ENCODE measurements at places on chromosomes 11 and 22. TPM values are rescaled to one million over a fixed set of nuclear protein-coding genes. Genes with fewer than 3 reads are reported as not detected.

- H3K4me1 ChIP-seq = no peaks in the 10 kb centered on the region
- H3K27ac ChIP-seq = no peak overlapping the region
- no peak overlapping the region for H3K4me3 ChIP-seq
- no peaks in the 10 kb centered on the region for H3K27me3 ChIP-seq
- peak; percentile 40 for DNase-seq
These were observed 4.2 kb downstream of the ALDH3B1 start for GRCh38 chr11:68014157-68014946.

DNA sequence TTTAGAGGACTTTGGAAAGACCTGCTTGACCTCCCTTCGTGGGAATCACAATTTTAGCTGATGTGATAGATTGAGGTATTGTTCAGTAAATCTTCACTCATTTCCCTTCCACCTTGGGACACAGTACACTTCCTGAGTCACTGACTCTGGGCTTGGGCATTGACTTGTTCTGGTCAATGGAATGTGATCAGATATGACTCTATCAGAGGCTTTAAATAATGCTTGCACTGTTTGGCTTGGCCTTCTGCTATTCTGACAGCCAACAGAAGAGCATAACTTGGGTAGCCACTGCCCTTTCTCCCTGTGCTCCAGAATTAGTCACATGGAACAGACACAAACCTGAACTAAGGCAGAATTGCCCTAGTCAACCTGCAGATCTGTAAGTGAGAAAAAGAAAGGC lies 12.5 kb downstream of the PRR5L start:
- H3K27ac ChIP-seq = no peak overlapping the region
- H3K4me1 ChIP-seq = peaks cover 26% of the 10 kb centered on the region
- H3K4me3 ChIP-seq = no peak overlapping the region

- no peaks in the 10 kb centered on the region for H3K27me3 ChIP-seq
- no peak overlapping the region for H3K4me3 ChIP-seq
- H3K27ac ChIP-seq = peak overlapping the region; percentile 44
- peaks cover 12% of the 10 kb centered on the region for H3K36me3 ChIP-seq
- no peak for DNase-seq
- H3K4me1 ChIP-seq = peaks cover 78% of the 10 kb centered on the region
These were observed 9.7 kb downstream of the DGKZ start for GRCh38 chr11:46356924-46357482.

- H3K4me1 ChIP-seq = peaks cover 47% of the 10 kb centered on the region
- peaks cover 27% of the 10 kb centered on the region for H3K36me3 ChIP-seq
- H3K27ac ChIP-seq = peak overlapping the region; percentile 53
- no peaks in the 10 kb centered on the region for H3K27me3 ChIP-seq
- DNase-seq = no peak
- H3K4me3 ChIP-seq = peak overlapping the region; percentile 11
These were observed 59.9 kb downstream of the TRAF6 start for GRCh38 chr11:36450110-36450572.

DNA sequence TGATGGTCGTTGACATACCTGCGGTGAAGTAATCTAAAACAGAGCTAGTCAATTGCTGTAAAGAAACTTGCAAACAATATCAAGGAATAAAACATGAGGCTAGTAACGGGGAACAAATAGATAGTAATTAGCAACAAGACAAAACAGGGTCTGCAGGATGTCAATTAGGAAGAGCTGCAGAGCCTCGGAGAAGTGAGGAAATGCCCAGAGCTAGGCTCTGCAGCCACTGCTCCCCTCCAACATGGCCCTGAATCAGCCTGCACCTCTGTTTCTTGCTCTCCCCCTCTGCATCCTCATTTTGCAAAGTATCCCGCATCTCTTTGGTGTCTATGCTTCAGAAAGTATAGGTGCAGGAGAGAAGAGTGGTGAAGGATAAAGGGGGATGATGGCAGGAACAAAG lies 507.4 kb upstream of the FAT3 start:
- H3K36me3 ChIP-seq = no peaks in the 10 kb centered on the region
- no peak overlapping the region for H3K27ac ChIP-seq
- no peaks in the 10 kb centered on the region for H3K27me3 ChIP-seq
- no peaks in the 10 kb centered on the region for H3K4me1 ChIP-seq
- no peak for DNase-seq
- no peak overlapping the region for H3K4me3 ChIP-seq

- no peaks in the 10 kb centered on the region for H3K27me3 ChIP-seq
- no peak overlapping the region for H3K27ac ChIP-seq
- peak; percentile 45 for DNase-seq
These were observed 16.1 kb downstream of the ALKBH8 start for GRCh38 chr11:107549253-107549953.

- H3K27me3 ChIP-seq = no peaks in the 10 kb centered on the region
- no peak overlapping the region for H3K4me3 ChIP-seq
- H3K27ac ChIP-seq = no peak overlapping the region
- DNase-seq = no peak
These were observed 67.0 kb downstream of the MAML2 start for GRCh38 chr11:96275801-96276594.

DNA sequence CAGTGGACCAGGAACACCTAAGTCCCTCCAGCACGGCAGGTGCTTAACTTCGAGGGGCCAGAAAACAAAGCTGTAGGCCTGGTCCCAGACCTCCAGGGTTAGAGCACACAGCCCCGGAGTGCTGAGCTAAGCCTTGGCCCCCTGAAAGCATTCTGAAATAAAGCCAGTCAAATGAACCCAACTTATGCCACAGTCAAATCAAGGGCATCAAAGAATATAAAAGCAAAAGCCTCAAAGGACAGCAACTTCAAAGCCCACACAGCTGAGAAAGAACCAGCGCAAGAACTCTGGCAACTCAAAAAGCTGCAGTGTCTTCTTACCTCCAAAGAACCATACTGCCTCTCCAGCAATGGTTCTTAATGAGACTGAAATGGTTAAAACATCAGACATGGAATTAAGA lies 39.1 kb downstream of the TMEM123 start:
- peaks cover 62% of the 10 kb centered on the region for H3K36me3 ChIP-seq
- peaks cover 90% of the 10 kb centered on the region for H3K4me1 ChIP-seq

DNA sequence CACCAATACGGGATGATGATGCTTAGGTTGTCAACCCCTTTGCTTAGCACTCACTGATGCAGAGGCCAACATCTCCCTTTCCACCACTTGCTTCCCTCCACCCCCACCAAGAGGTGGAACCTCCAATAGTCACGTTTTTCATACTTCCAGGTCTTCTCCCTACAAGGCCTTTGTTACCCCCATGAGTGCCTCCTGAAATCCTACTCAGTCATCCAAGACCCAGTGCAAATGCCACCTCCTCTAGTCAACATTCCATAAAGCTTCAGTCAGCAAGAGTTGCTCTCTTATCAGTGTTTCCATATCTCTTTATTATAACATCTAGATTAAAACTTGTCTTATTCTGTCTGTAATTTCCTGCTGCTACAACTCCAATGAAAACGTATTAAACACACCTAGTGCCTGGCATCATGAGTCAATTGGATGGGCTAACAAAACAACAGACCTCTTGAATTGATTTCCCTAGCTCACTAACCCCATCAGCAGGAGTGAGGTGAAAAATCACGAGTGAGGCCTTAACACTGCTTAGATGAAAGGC lies 370.7 kb upstream of the CCDC90B start:
- no peaks in the 10 kb centered on the region for H3K36me3 ChIP-seq
- no peak for DNase-seq
- no peak overlapping the region for H3K27ac ChIP-seq
- H3K27me3 ChIP-seq = no peaks in the 10 kb centered on the region
- no peak overlapping the region for H3K4me3 ChIP-seq
- no peaks in the 10 kb centered on the region for H3K4me1 ChIP-seq

DNA sequence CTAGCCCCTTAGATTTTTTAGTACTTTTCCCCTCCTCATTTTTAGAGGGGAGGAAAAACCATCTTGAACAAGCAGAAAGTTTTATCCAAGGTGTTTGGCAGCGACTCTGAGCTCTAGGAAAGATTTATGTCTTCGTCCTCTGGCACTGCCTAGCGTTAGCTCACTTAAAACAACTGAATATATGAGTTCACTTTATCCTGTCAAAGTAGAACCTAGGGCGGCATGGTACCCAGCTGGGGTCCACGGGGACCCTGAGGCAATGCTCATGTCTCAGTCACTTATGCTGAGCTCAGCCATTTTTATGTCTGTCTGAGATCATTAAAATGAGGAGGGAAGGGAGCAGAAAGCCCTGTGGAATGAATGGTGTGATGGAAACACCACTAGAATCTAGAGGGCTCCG lies 14.2 kb upstream of the VSIG10L2 start:
- H3K27ac ChIP-seq = no peak overlapping the region
- H3K4me3 ChIP-seq = no peak overlapping the region
- H3K27me3 ChIP-seq = peaks cover 10% of the 10 kb centered on the region
- DNase-seq = no peak

- no peak for DNase-seq
- H3K27ac ChIP-seq = no peak overlapping the region
- H3K4me1 ChIP-seq = no peaks in the 10 kb centered on the region
These were observed 1005.1 kb downstream of the BRD1 start for GRCh38 chr22:48822278-48823233.

DNA sequence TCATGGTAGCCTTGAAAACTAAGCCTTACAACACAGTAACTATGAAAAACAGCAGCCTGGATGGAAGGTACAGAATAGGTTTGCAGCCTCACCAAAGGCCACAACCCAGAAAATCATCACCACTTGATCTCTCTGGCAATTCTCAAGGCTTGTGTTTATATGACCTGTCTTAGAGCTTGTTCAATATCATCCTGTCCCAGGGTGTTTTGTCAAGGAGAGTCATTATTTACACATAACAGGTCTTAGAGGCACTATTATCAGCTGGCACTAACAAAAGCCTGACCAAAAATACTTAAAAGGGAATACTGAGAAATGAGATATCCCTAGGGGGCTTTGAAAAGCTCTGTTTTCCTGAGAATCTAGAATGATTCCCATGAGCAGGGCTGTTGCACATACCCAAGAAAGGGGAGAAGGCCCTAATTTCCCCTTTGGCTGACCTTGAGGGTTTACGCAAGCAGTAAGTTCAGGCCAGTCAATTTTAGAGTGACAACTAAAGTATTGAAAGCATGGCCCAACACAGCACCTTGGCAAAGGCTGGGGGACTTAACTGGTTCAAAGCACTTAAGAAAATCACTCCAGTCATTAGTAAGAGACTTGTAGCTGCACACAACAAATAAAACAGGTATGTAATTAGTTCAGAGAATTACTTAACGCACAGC lies 7.9 kb downstream of the SC5D start:
- H3K4me1 ChIP-seq = peaks cover 29% of the 10 kb centered on the region
- H3K4me3 ChIP-seq = no peak overlapping the region
- no peak overlapping the region for H3K27ac ChIP-seq
- H3K27me3 ChIP-seq = no peaks in the 10 kb centered on the region

DNA sequence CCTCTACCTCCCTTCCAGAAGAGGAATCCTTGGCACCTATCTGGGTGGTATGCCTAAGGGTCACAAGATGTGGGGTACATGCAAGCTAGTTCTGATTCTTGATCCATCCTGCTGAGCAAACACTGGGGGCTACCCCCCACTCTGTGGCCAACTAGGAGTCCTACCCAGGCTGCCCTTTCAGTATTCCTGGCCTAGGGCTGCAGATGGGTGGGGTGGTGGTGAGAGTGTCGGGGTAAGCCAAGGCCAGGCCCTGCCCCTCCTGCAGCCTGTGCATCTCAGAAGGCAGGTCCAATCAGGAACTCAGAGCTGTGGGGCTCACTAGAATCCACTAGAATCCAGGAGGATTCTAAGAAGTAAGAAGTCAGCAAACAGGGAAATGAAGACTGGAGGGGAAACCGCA lies 10.9 kb downstream of the SSH3 start:
- H3K4me3 ChIP-seq = no peak overlapping the region
- H3K4me1 ChIP-seq = peaks cover 38% of the 10 kb centered on the region
- DNase-seq = no peak
- H3K27me3 ChIP-seq = peaks cover 3% of the 10 kb centered on the region

GRCh38 chr22:25908755-25909154 lies 166.8 kb downstream of the MYO18B start:
- H3K4me3 ChIP-seq = no peak overlapping the region
- H3K4me1 ChIP-seq = no peaks in the 10 kb centered on the region
- peaks cover 7% of the 10 kb centered on the region for H3K27me3 ChIP-seq
- no peak for DNase-seq
- no peaks in the 10 kb centered on the region for H3K36me3 ChIP-seq
- no peak overlapping the region for H3K27ac ChIP-seq

GRCh38 chr22:22168941-22169867 lies 75.4 kb upstream of the VPREB1 start:
- peaks cover 10% of the 10 kb centered on the region for H3K4me1 ChIP-seq
- no peak overlapping the region for H3K4me3 ChIP-seq
- DNase-seq = no peak
- H3K36me3 ChIP-seq = no peaks in the 10 kb centered on the region
- peaks cover 2% of the 10 kb centered on the region for H3K27me3 ChIP-seq

- H3K27ac ChIP-seq = no peak overlapping the region
- H3K4me3 ChIP-seq = no peak overlapping the region
- no peaks in the 10 kb centered on the region for H3K4me1 ChIP-seq
- H3K36me3 ChIP-seq = peaks cover 3% of the 10 kb centered on the region
- DNase-seq = no peak
These were observed 10.5 kb downstream of the ZMAT5 start for GRCh38 chr22:29756341-29756740.

GRCh38 chr11:12354750-12355545 lies 22.4 kb upstream of the PARVA start:
- H3K4me1 ChIP-seq = peaks cover 35% of the 10 kb centered on the region
- H3K27ac ChIP-seq = no peak overlapping the region
- DNase-seq = no peak

DNA sequence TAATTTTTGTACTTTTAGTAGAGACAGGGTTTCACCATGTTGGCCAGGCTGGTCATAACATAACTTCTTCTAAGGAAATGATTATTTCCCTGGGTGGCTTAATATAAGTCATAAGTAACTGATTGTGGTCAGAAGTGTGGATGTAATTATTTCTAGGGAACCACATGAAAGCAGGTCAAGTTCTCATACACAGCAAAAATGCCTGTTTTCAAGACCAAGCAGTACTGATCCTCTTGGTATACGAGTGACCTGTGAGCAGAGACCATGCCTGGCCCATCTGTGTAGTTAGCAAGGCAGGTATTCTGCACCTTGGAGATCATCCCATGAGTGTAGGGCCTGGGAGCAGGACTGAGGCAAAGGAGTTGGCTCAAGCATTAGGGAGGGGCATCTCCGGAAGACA lies 32.5 kb upstream of the NUCB2 start:
- no peak overlapping the region for H3K4me3 ChIP-seq
- H3K27me3 ChIP-seq = peaks cover 21% of the 10 kb centered on the region
- no peak for DNase-seq
- H3K36me3 ChIP-seq = no peaks in the 10 kb centered on the region

The IL10RA gene
- 79.4 TPM for total RNA-seq

The MUC5AC gene
- not detected for total RNA-seq

The SEPTIN3 gene
- total RNA-seq = 1.8 TPM

The VSIG2 gene
- not detected for total RNA-seq

The ZP1 gene
- not detected for total RNA-seq

The SNRPD3 gene
- total RNA-seq = 232 TPM

The C11orf52 gene
- not detected for total RNA-seq

All from activated CD4-positive, alpha-beta T cell treated with anti-CD3 and anti-CD28 coated beads for 36 hours (primary cell).